ENCODE measurements at places on chromosomes 2 and 18. TPM values are rescaled to one million over a fixed set of nuclear protein-coding genes. Genes with fewer than 3 reads are reported as not detected.

- no peaks in the 10 kb centered on the region for H3K27me3 ChIP-seq
- no peaks in the 10 kb centered on the region for H3K36me3 ChIP-seq
- no peak overlapping the region for H3K27ac ChIP-seq
- no peak overlapping the region for H3K4me3 ChIP-seq
Measured at GRCh38 chr2:215904101-215904500, 109.2 kb downstream of the MREG start.

DNA sequence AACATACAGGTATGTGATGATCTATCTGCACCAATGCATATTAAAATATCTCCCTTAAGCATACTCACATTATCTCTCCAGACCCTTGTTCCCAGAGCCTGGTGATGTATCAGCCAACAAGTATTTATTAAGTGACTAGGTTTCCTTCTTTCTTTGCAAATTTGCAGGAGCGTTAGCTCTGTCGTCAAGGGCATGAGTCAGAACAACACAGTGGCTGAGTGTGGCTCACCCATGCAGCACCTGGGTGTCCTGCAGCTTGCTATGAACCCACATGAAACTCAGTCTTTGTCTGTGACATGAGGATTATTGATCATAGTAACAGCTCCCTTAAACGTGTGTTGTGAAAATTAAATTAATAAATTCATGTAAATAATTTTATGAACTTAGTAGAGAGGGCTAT lies 96.6 kb downstream of the PIEZO2 start:
- H3K4me3 ChIP-seq: no peak overlapping the region
- H3K4me1 ChIP-seq: peaks cover 18% of the 10 kb centered on the region
- H3K27ac ChIP-seq: peak overlapping the region; percentile 31

Gene QPCT
- 2.0 TPM for total RNA-seq

GRCh38 chr2:197431858-197432257 lies 3.0 kb downstream of the SF3B1 start:
- H3K27ac ChIP-seq: no peak overlapping the region
- DNase-seq: no peak
- H3K36me3 ChIP-seq: no peaks in the 10 kb centered on the region
- peaks cover 21% of the 10 kb centered on the region for H3K4me1 ChIP-seq

GRCh38 chr18:67342159-67342558 lies 174.4 kb downstream of the DSEL start:
- no peaks in the 10 kb centered on the region for H3K4me1 ChIP-seq
- no peak overlapping the region for H3K4me3 ChIP-seq
- no peaks in the 10 kb centered on the region for H3K36me3 ChIP-seq
- no peak for DNase-seq

Gene RIT2
- total RNA-seq: not detected

- no peak overlapping the region for H3K4me3 ChIP-seq
- H3K4me1 ChIP-seq: no peaks in the 10 kb centered on the region
- H3K27me3 ChIP-seq: peaks cover 12% of the 10 kb centered on the region
- no peaks in the 10 kb centered on the region for H3K36me3 ChIP-seq
- no peak for DNase-seq
Measured at GRCh38 chr2:71603311-71603811, 150.0 kb downstream of the DYSF start.

Gene ZCCHC2
- 9.3 TPM for total RNA-seq

DNA sequence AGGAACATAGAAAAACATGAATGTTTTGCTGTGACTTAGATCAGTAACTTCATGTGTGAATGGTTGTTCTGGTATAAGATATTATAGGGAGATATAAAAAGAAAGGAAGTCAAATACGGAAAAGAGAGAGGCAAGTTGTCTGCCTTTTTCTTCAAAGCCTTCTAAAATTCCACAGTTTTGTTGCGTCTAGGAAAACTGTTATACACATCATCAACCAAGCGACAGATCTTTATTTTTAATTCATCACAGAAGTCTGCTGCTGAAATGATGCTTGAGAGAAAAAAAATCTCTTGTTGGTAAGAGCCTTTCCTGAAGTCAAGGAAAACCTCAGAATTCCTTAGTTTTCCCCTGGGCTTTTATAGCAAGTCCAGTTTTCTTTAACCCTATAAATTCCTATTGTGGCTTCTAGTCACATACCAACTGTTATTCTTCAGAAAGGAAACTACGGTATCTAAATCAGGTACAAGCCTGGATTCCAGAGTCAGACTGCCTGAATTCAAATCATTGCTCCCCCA lies 36.3 kb upstream of the TANC1 start:
- no peaks in the 10 kb centered on the region for H3K27me3 ChIP-seq
- H3K27ac ChIP-seq: no peak overlapping the region
- no peak overlapping the region for H3K4me3 ChIP-seq
- H3K36me3 ChIP-seq: no peaks in the 10 kb centered on the region

Gene UGT1A7
- total RNA-seq: 0.07 TPM

Measured in hepatocyte (in vitro differentiated cells).